ENCODE measurements at places on chromosomes 6 and 20.

DNA sequence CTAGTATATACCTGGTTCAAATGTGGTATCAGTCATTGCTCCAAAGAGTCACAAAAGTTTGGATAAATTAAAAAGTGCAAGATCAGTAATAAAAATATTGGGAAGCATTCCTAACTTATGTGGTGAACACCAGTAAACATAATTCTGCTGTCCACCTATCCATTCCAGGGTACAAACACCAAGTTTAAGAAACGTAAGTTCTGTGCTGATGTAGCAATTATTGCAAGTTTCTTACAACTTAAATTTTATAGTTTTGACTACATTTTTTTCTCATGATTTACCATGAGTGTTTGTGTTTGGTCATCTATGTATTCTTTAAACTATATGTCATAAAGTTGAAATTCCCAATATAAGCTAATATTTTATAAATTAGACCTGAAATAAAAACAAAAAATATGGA is 255.0 kb upstream of the THEMIS start:
- no peak for DNase-seq

DNA sequence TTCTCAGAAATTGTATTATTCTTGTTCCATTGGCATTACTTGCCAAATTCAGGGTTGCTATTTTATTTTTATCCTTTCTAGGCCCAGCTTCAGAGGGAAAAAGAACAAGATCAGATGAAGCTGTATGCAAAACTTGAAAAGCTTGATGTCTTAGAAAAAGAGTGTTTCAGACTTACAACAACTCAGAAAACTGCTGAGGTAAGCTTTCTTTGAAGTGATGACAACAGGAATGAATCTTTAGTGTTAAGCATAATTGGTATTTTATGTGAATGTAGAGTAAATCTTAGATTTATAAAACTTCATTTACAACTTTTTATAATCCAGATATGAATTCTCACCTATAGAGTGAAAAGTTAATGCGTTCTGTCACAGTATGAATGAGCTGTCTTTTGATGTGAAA is 58.4 kb downstream of the CEP57L1 start:
- no peak for DNase-seq

GRCh38 chr20:14470977-14471661 is 133.7 kb upstream of the FLRT3 start:
- DNase-seq, result no peak

GRCh38 chr20:9978397-9979004 is 56.3 kb upstream of the ANKEF1 start:
- no peak for DNase-seq

GRCh38 chr20:3923818-3924217 is 34.6 kb downstream of the PANK2 start:
- no peak for DNase-seq

GRCh38 chr20:26169506-26169905 is 472.9 kb upstream of the ZNF337 start:
- no peak for DNase-seq

GRCh38 chr20:50126662-50127061 is 13.7 kb upstream of the UBE2V1 start:
- DNase-seq, result no peak

GRCh38 chr6:169971081-169971861 is 219.8 kb downstream of the ERMARD start:
- DNase-seq, result no peak

- DNase-seq, result no peak
Measured at GRCh38 chr6:13507306-13507860, 20.0 kb upstream of the GFOD1 start.

- no peak for DNase-seq
Measured at GRCh38 chr20:24303393-24304170, 165.8 kb upstream of the SYNDIG1 start.

DNA sequence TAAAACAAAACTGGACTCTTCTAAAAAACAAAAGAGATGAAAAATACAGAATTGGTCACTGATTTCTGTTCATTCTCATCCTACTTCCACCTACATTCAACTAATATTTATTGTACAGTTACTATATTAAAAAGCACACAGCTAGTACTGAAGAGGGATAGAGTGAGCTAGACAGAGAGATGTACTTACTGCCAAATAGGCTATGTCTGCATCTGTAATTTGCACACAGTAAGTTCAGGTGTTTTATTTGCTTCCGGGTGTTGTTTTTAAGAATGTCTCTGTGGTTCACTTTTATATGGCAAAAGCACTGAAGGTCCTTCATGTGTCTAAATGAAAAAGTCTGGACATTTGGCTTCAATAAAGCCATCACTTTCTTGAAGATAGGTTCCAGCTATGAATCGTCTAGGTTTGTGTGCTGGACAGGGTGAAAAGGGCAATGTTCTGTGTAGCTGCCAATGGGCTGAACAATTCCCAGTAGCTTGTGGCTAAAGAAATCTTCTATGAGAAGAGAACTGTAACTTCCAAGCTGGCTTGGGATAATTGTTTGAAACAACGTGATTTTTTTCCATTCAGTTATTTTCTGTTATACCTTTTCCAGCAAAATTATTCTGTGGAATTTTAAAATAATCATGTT is 47.3 kb downstream of the EPB41L2 start:
- no peak for DNase-seq

GRCh38 chr6:151716526-151716932 is 91.0 kb upstream of the ESR1 start:
- DNase-seq, result no peak

GRCh38 chr6:105935416-105935815 is 150.7 kb upstream of the PRDM1 start:
- no peak for DNase-seq

DNA sequence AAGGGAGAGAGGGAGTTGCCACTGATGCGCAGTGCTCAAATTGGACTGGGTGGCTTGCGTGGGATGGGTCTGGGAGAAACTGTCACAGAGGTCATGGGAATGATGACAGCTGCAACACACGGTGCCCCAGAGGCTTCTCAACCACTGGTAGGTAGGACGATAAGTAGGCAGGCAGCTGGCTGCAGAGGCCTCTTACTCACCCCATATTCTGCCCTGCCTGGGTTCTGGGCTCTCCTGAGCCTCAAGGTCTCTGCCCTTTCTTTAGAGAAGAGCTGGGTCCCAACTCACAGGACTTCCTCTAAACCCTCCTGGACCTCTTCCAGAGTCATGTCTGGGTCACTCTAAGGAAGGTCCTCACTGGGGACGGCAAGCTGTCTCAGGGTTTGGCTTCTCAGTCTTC is 37.2 kb upstream of the RNF24 start:
- no peak for DNase-seq

DNA sequence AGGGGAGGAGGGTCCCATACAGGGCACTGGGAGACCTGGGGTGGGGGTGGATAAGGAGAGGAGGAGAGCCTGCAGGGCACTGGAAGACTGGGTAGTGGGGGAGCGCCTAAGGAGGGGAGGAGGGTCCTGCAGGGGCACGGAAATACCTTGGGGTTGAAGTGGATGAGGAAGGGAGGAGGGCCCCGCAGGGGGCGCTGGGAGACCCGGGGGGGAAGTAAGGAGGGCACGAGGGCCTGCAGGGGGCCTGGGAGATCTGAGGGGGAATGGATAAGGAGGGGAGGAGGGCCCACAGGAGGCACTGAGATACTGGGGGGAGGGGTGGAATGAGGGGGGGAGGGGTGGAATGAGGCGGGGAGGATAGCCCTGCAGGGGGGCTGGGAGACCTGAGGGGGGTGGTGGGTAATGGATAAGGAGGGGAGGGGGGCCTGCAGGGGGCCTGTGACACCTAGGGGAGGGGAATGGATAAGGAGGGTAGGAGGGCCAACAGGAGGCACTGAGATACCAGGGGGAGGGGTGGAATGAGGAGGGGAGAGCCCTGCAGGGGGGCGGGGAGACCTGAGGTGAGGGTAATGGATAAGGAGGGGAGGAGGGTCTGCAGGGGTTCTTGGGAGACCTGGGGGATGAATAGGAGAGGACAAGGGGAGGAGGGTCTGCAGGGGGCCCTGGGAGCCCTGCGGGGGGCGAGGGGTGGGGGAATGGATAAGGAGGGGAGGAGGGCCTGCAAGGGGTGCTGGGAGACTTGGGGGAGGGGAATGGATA is 567 bp upstream of the CTCFL start:
- DNase-seq, result no peak

DNA sequence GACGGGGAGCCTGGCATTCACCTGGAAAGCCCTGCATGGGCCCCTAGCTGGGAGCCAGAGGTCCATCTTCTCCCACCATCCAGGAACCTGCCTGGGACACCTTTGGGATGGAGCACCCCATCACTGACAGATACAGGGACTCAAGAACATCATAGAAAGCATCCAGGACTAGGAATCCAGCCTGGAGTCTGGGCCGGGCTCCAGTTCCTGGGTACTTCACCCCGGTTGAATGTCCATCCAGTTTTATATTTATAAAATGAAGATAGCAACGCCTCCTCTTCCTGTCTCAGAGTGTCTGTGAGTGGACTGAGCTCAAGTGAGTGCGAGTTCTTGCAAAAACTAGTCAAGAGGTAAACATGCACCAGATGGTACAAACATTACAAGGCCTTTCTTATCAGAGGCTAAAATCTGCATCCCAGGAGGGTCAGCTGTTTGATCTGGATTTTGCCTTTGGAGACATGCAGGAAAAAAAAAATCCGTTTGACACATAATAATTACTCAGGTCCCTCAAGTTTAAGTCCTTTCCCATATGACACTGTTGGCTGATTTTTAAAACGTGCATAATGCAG is 27.4 kb downstream of the ZC3H12D start:
- DNase-seq, result no peak

DNA sequence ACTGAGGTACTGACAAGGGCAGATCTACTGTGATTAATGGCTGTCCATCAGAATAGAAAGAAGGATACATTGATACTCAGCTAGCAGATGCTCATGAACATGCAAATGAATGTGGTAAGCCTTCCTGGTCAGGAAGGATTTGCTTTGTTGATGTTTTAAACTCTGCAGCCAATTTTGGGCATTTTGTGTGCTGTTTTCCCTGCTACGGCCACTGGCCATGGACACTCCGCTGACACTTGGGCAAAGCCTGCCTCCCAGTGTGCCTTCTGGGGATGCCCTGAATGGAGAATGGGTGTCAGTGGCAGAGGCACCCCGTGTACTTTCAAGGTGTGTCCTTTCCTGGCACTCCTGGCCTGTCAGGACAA is 113.1 kb downstream of the SOBP start:
- no peak for DNase-seq

DNA sequence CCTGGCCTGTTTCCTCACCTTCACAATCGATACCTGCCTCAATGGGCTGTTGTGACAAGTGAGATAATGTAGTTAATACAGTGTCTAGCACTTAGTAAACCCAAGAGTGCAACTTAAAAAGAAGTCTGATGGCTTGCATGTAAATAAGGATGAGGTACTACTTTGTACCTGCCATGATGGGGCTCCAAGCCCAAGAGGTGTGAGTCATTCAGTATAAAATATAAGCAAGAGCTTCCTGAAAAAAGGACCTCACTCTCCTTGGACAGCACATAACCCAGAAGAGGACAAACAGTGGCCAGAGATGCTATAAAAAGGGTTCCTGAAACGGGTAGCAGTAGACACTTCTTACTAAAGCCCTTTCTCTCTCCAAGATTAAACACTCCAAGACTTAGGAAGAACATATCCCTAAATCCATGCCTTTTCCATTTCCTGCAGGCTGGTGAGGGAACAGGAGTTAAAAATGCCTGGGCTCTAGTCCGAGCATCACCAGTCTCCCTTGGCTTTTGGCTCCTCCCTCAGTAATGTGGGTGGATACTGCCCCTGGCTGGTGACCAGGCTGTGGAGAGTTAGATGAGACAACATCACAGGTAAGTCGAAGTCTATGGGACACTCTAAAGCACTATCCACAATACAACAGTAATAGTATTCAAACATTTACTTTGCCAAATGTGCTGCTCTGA is 4.3 kb downstream of the UBE2V1 start:
- DNase-seq, result no peak

- DNase-seq, result no peak
Measured at GRCh38 chr6:135296715-135297114, 115.6 kb downstream of the MYB start.

- DNase-seq, result no peak
Measured at GRCh38 chr6:168400037-168400436, 40.9 kb upstream of the SMOC2 start.

GRCh38 chr6:130517444-130517931 is 151.7 kb downstream of the TMEM200A start:
- DNase-seq, result no peak

All from heart right ventricle (tissue), 16 donors.